ENCODE measurements at places on chromosomes 5 and 9.

- DNase-seq: no peak
- no peak overlapping the region for H3K27ac ChIP-seq
- no peaks in the 10 kb centered on the region for H3K36me3 ChIP-seq
- H3K27me3 ChIP-seq: no peaks in the 10 kb centered on the region
- no peaks in the 10 kb centered on the region for H3K4me1 ChIP-seq
Observed at GRCh38 chr5:152329761-152330283, 75.3 kb downstream of the NMUR2 start.

DNA sequence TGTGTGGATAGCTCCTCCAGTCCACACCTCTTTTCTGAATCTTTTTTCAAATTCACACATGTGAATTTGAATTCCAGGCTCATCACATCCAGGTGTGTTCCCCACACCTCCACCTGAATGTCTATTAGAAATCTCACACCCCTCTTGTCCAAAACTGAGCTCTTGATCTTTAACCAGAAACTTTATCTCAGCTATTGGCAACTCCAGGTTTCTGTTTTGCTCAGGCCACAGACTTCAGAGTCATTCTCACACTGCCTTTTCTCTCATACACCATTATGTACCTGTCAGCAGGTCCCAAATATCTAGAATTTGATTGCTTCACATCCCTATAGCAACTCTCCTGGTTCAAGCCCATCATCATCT is 11.6 kb downstream of the NIPSNAP3B start:
- H3K27me3 ChIP-seq: no peaks in the 10 kb centered on the region
- H3K36me3 ChIP-seq: no peaks in the 10 kb centered on the region
- H3K4me3 ChIP-seq: no peak overlapping the region
- H3K4me1 ChIP-seq: no peaks in the 10 kb centered on the region
- DNase-seq: no peak

GRCh38 chr9:93533863-93534262 is 42.5 kb upstream of the PHF2 start:
- H3K36me3 ChIP-seq: peaks cover 94% of the 10 kb centered on the region
- H3K4me3 ChIP-seq: no peak overlapping the region
- no peak overlapping the region for H3K27ac ChIP-seq
- no peaks in the 10 kb centered on the region for H3K4me1 ChIP-seq
- no peak for DNase-seq

- DNase-seq: no peak
- H3K36me3 ChIP-seq: no peaks in the 10 kb centered on the region
- no peak overlapping the region for H3K27ac ChIP-seq
- peaks cover 66% of the 10 kb centered on the region for H3K27me3 ChIP-seq
- no peak overlapping the region for H3K4me3 ChIP-seq
- H3K4me1 ChIP-seq: no peaks in the 10 kb centered on the region
Observed at GRCh38 chr9:37056046-37056920, 22.2 kb upstream of the PAX5 start.

DNA sequence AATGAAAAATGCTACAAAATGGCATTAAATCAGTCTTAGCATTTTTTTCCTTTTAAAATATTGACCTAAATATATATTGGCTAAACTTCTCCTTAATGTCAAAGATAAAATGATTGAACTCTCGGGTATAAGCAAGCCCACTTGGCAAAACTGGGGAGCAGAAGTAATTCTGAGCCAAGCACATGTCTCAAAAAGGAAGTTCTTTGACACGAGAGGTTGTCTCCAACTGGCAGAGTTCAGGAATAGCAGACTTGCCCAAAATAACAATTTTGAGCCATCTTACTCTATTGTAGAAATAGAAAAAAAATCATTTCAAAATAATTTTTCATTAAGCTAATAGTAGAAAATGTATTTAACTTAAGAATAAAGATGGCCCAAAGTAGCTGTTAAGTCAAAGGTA is 10.4 kb upstream of the MLLT3 start:
- DNase-seq: no peak
- H3K36me3 ChIP-seq: no peaks in the 10 kb centered on the region
- no peaks in the 10 kb centered on the region for H3K27me3 ChIP-seq
- no peak overlapping the region for H3K27ac ChIP-seq

DNA sequence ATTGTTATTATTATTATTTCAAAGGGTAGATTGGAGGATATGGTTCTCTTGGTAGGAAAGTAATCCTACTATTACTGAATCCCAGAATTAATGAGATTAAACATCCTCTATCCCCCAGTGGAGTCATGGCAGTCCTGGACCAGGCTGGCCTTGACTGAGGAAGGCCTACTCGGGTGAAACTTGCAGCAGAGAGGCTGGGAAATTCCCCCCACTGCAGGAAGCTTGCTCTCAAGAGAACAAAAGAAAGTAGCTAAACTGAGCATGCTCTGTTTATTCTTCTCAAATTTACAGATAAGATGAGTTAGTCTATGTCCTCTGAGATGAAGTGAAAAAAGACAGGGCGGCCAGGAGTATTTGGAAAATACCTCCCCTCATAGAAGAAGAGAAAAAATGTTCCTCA is 233.9 kb upstream of the RPS23 start:
- no peaks in the 10 kb centered on the region for H3K27me3 ChIP-seq
- no peak overlapping the region for H3K4me3 ChIP-seq
- DNase-seq: no peak
- no peaks in the 10 kb centered on the region for H3K4me1 ChIP-seq
- H3K27ac ChIP-seq: no peak overlapping the region
- no peaks in the 10 kb centered on the region for H3K36me3 ChIP-seq

DNA sequence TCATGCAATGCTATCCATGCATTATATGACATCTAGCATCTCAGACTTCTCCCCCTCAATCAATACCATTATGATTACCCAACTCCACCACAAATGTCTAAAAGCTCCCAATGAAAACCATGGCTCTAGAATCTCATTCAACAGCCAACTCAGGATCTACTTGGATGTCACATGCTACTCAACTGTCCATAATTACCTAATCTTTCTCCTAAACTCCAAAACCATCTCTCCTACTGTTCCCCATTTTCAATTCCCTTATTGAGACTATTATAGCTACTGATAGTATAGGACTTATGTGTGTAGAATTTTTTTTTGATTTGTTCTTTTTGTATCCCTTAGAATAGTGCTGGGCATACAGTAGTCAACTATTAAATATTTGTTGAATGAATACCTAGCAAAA is 8.2 kb upstream of the STRBP start:
- H3K4me3 ChIP-seq: no peak overlapping the region
- no peak overlapping the region for H3K27ac ChIP-seq
- no peak for DNase-seq

DNA sequence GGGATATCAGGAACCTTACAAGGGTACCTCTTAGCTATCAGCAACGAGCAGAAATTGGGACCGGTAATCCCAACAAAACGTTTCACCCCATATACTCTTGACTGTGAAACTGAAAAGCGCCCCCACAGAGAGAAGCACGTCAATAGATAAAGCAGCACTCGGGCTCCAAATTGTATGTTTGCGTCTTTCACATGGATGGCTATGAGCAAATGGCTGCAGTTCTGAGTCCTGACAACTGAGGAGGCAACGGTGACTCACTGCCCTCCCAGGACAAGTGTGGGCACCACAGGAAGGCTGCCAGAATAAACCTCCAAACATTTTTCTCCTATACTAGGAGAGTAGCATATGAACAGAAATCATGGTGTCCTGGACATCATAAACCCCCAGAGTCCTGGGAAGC is 36.6 kb downstream of the SEMA4D start:
- H3K4me1 ChIP-seq: peaks cover 58% of the 10 kb centered on the region
- no peak overlapping the region for H3K4me3 ChIP-seq
- no peaks in the 10 kb centered on the region for H3K27me3 ChIP-seq
- H3K36me3 ChIP-seq: no peaks in the 10 kb centered on the region
- no peak overlapping the region for H3K27ac ChIP-seq
- DNase-seq: no peak

GRCh38 chr5:13325765-13326164 is 618.7 kb downstream of the DNAH5 start:
- H3K27ac ChIP-seq: no peak overlapping the region
- no peaks in the 10 kb centered on the region for H3K36me3 ChIP-seq
- no peaks in the 10 kb centered on the region for H3K4me1 ChIP-seq
- H3K4me3 ChIP-seq: no peak overlapping the region
- DNase-seq: no peak

- no peak overlapping the region for H3K27ac ChIP-seq
- no peaks in the 10 kb centered on the region for H3K36me3 ChIP-seq
- no peaks in the 10 kb centered on the region for H3K27me3 ChIP-seq
- no peak overlapping the region for H3K4me3 ChIP-seq
- no peaks in the 10 kb centered on the region for H3K4me1 ChIP-seq
Observed at GRCh38 chr5:1019001-1019905, 10.7 kb downstream of the NKD2 start.

GRCh38 chr9:94821098-94821887 is 94.8 kb downstream of the AOPEP start:
- H3K36me3 ChIP-seq: no peaks in the 10 kb centered on the region
- peaks cover 4% of the 10 kb centered on the region for H3K4me1 ChIP-seq
- H3K27me3 ChIP-seq: no peaks in the 10 kb centered on the region
- DNase-seq: no peak

DNA sequence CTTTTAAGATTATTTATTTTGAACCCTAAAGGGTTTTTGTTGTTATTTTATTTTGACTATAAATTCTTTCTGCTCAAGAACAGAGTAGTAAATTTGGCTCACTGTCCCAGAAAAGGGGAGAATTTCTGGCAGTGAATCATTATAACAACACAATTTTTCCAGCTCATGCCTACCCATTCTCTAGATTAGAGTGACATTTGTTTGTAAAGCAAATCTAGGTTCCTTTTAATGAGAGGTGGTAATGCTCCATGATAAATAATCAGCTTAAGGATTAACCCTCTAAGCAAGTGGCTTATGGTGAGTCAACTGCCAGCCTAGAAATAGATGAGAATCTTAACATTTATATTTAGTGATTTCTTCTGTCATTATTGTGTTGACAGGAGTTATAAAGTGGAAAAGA is 409.2 kb downstream of the NFIB start:
- no peaks in the 10 kb centered on the region for H3K4me1 ChIP-seq
- H3K36me3 ChIP-seq: no peaks in the 10 kb centered on the region
- no peaks in the 10 kb centered on the region for H3K27me3 ChIP-seq
- no peak for DNase-seq

DNA sequence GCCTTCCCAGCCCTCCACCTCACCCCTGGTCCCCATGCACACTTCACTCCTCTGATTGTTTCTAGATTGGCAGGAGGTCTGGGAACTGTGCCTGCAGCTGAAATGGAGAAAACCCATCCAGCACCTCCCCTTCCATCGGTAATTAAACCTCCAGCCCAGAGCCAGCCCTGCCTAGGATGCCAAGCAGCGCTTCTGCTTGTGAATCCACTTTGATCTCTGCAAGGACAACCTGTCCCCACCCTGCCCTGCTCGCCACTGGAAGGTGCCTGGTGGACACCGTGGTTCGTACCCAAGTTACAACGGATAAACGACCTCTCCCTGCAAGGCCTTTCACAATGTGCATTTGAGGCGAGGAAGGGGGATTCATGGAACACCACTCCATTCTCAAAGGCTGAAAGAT is 50.6 kb downstream of the IRX2 start:
- H3K27ac ChIP-seq: no peak overlapping the region
- H3K27me3 ChIP-seq: peaks cover 7% of the 10 kb centered on the region
- no peak overlapping the region for H3K4me3 ChIP-seq
- no peak for DNase-seq
- H3K4me1 ChIP-seq: peaks cover 4% of the 10 kb centered on the region

DNA sequence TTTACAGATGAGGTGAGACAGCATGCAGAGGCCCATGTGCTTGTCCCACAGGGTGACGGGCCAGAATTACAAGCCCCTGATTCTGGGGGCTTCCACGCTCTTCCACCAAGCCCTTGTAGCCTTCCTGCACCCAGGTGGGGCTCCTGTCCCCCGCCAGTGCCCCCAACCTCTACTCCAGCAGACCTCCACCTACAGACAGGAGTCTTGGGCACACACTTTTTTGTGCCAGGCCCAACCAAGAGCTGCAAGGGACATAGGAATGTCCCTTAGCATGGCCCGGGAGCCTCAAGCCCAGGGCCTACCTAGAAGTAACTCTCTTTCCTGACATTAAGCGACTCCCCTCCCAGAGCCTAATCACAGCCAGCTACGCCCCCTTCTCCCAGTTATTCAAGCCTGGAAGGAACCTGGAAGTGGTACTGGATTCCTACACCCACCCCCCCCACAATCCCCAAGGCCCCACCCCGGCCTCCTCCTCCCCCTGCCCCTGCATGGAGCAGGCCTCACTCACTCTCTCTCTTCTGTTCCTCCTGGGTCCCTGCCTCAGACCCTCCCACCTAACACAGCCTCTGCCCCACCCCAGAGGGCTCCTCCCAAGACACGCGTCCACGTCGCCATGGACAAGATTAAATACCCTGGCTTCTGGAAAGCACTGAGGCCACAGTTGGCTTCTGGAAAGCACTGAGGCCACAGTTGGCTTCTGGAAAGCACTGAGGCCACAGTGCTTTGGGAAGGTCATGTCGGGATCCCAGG is 30.5 kb downstream of the ADAMTS2 start:
- H3K27ac ChIP-seq: peak overlapping the region; percentile 46
- DNase-seq: no peak
- H3K4me1 ChIP-seq: peaks cover 11% of the 10 kb centered on the region
- no peaks in the 10 kb centered on the region for H3K36me3 ChIP-seq

- H3K36me3 ChIP-seq: peaks cover 49% of the 10 kb centered on the region
- H3K4me1 ChIP-seq: peaks cover 12% of the 10 kb centered on the region
- DNase-seq: no peak
Observed at GRCh38 chr5:38527475-38527874, 29.0 kb downstream of the LIFR start.

- no peak overlapping the region for H3K27ac ChIP-seq
- H3K4me1 ChIP-seq: no peaks in the 10 kb centered on the region
- H3K27me3 ChIP-seq: no peaks in the 10 kb centered on the region
- no peaks in the 10 kb centered on the region for H3K36me3 ChIP-seq
Observed at GRCh38 chr5:167392240-167392639, 899.2 kb upstream of the WWC1 start.

DNA sequence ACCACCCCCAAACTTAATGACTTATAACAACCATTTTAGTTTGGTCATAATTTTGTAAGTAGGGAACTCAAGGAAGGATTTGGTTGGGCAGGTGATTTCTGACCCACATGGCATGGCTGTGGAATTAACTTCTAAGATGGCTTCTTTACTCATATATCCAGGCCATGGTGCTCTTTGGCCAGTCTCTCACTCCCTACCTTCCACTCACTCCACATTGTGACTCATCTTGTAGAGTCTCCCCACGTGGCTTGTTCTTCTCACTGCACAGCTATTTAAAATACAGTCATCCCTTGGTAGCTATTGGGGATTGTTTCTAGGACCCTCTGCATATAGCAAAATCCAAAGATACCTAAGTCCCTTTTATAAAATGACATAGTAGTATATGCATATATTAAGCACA is 76.6 kb upstream of the MAST4 start:
- DNase-seq: no peak
- no peak overlapping the region for H3K4me3 ChIP-seq
- no peaks in the 10 kb centered on the region for H3K4me1 ChIP-seq
- no peak overlapping the region for H3K27ac ChIP-seq
- no peaks in the 10 kb centered on the region for H3K27me3 ChIP-seq
- H3K36me3 ChIP-seq: no peaks in the 10 kb centered on the region
